Prostate gland (tissue), 2 donors: ENCODE measurements at places on chromosomes 3 and 15. TPM values are rescaled to one million over a fixed set of nuclear protein-coding genes. Genes with fewer than 3 reads are reported as not detected.

- no peak overlapping the region for H3K27ac ChIP-seq
- no peaks in the 10 kb centered on the region for H3K36me3 ChIP-seq
- no peak for DNase-seq
- no peak overlapping the region for H3K4me3 ChIP-seq
- H3K27me3 ChIP-seq = no peaks in the 10 kb centered on the region
Observed at GRCh38 chr15:34993412-34993811, 5.3 kb upstream of the ZNF770 start.

CTDSPL2 gene
- 67.5 TPM for total RNA-seq

DNA sequence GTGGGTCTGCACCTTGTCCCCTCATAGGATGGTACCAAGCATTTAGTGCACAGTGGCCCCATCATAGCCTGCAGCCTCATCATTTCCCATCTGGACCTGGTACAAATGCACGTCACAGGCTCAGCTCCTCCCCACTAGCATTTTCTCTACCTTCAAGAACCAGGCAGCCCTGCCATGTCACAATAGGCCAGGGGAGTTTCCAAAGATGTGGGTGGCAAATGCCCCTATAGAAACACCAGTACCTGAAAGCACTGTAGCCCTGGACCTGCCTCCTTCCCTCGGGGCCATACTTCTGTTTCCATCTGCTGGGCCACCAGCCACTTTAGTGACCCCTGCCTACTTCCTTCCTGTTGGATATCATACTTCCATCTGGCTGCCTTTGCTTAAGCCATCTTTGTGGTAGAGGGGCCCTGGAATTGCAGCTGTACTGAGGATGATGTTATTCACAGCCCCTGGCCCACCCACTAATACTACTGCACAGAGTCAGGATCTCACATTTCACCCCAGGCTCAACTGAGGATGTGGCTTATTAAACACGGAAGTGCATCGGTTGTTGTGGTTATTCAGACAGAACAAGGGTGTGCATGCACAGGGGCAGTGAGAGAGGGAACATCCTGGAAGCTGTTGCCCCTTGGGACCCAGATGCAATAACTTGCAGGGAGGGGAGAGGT, 3.8 kb downstream of the TCTA start:
- DNase-seq = no peak
- no peak overlapping the region for H3K4me3 ChIP-seq
- no peaks in the 10 kb centered on the region for H3K27me3 ChIP-seq
- no peak overlapping the region for H3K27ac ChIP-seq
- no peaks in the 10 kb centered on the region for H3K36me3 ChIP-seq

DNA sequence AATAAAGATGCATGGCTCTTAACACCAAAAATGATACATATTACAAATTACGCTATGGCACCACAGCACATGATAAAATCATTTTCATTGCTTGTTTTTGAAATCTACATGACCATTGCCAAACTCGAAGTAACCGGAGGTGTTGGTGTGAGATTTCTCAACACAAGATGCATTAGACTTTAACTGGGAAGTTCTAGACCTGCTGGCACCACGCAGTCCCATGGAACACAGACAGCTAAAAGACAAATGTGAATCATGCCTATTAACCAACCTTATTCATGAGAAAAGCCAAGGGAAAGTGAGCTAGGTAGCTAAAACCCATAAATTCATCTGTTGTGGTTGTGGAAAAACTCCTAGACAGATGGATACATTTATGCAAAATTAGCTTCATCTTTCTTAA, 595.4 kb downstream of the FOXP1 start:
- no peak overlapping the region for H3K27ac ChIP-seq
- no peaks in the 10 kb centered on the region for H3K27me3 ChIP-seq
- H3K4me1 ChIP-seq = peaks cover 31% of the 10 kb centered on the region

C3orf49 gene
- not detected for total RNA-seq

GRCh38 chr3:8737301-8737700, 3.7 kb downstream of the CAV3 start:
- no peaks in the 10 kb centered on the region for H3K27me3 ChIP-seq
- DNase-seq = no peak
- H3K4me1 ChIP-seq = no peaks in the 10 kb centered on the region
- no peak overlapping the region for H3K27ac ChIP-seq
- H3K4me3 ChIP-seq = no peak overlapping the region
